ENCODE measurements at places on chromosomes 2 and 18.
A peak's percentile ranks its signal among the peaks of the same experiment; 100 is the strongest.

- DNase-seq = no peak
Observed at GRCh38 chr18:74489676-74490075, 6.5 kb upstream of the CNDP2 start.

DNA sequence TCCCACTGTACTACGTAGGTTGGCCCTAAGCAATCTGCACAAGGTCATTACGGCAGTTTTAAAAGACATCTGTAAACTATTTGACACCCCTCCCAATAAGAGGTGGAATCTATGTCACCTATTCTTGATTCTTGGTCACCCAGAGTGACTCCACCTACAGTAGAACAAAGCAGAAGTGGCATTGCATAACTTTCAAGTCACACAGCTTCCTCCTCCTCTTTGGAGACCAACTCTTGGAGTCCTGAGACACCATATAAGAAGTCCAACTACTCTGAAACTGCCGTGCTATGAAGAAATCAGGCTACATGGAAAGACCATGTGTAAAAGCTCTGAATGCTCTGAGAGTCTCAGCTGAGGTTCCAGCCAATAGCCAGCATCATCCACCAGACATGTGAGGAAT is 253.5 kb upstream of the CDH20 start:
- DNase-seq = no peak

GRCh38 chr2:24051833-24052232 is 2.3 kb downstream of the FKBP1B start:
- no peak for DNase-seq

GRCh38 chr2:62504657-62505056 is 1.3 kb downstream of the TMEM17 start:
- no peak for DNase-seq

GRCh38 chr2:139067072-139067471 is 286.9 kb upstream of the NXPH2 start:
- no peak for DNase-seq

DNA sequence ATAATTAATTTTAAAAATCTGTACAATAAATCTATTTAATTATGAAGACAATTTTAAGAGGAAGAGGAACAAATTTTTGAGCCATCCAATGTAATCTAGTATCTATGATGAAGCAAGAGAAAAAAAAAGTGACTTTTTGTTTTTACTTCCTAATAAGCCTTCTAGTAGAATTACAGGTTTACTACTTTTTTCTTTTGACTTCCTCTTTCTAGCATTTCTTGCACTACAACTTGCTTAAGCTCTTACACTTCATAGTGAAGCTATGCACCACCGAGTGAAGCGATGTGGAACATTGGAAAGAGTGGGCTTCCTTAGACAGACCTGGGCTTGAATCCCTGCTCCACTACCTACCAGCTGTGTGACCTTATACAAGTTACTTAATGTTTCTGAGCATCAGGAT is 2.1 kb downstream of the SERPINB2 start:
- DNase-seq = no peak

DNA sequence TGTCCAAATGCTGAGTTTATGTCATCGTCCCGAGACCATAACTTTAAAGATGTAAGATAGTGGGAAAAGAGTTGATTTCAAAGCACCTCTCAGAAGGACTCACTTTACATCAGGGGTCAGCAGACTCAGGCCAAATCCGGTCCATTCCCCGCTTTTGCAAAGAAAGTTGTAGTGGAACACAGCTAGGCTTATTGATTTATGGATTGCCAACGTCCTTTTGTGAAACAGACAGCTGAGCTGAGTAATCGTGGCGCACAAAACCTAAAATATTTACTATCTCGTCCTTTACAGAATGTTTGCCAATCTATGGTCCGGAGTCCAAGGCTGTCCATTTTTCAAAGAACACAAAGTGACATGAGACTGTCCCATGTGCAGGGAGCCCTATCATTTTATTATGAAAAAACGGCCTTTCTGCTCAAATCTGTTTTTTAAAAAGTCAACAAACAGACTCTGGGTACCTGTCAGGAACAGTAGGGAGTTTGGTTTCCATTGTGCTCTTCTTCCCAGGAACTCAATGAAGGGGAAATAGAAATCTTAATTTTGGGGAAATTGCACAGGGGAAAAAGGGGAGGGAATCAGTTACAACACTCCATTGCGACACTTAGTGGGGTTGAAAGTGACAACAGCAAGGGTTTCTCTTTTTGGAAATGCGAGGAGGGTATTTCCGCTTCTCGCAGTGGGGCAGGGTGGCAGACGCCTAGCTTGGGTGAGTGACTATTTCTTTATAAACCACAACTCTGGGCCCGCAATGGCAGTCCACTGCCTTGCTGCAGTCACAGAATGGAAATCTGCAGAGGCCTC is at the start of gene IL1RN:
IL1RN (plus strand) TSS at position 754 of the 801 bp plus-strand sequence; CDS start at position 781, 27 bp downstream.
- DNase-seq = no peak

DNA sequence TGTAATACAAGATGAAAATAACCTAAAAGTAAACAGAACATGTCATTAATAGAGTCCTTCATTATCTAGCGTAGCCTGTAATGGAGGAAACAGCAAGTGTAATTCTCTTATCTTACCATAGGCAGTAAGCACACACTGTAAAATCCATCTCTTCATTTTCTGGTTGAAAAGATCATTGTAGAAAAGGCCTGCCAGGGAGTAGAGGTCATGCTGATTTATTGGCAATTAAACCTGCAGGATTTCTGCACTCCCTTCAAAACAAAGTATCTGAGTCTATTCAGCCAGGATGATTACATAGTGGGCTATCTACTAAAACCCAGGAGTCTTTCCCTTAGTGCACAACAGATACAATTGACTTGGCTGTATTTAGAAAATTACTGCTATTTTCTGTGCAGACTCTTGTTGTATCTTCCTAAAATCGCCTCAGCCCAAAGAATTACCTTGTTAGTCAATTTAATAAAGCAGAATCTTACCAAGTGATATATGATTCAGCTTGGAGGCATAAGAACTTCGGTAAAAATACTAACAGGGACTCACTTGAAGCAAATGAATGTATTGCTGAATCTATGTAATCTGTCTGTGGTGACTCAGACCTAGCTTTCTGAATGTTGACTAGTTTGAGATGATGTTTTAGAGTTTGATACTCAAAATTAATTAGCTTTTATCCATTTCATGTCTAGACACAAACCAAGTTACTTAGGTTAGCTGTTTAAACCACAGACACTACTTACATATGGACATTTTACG is 250.4 kb upstream of the STON1 start:
- no peak for DNase-seq

DNA sequence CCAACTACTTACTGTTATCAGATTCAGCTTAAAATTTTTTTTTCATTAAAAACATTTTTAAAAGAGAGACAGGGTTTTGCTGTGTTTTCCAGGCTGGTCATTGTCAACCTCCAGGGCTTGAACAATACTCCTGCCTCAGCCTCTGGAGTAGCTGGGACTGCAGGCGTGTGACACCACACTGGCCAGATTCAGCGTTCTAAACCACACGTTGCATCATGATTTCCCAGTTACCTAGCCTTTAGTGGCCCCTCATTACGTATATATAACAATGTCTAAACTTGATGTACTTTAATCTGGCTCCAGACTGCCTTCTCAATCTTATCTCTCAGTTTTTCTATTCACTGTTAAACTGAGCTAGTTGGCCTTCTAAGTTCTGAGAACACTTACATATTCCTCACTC is 89.6 kb downstream of the COMMD1 start:
- DNase-seq = no peak

DNA sequence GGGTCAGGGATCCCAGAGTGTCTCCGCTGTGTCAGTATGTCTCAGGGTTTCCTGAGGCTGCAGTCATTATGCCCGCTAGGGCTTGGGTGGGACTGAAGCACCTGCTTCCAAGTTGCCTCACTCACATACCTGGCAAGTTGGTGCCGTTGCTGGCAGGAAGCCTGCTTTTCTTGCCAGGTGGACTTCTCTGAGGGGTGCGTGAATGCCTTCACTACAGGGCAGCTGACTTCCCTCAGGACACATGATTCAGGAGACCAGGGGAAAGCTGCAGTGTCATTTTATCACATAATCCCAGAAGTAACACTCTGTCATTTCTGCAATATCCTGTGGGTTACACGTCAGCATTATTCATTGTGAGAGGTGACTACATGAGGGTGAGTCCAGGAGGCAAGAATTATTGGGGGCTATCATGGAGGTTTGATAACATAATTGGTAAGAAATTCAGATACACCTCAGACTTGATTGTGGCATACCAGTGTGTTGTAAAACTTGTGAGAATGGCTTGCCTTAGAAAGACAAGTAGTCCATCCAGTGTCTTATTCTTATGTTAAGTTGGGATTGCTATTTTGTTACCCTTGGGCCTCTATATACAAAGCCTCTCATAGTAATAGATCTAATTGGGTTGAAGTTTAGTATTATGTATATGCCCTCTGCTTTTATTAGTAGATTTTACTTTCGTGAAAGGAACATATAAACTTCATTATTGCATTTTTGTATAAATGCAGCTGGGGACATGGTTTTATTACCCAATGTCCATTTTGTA is 44.1 kb downstream of the NEDD4L start:
- DNase-seq = no peak

DNA sequence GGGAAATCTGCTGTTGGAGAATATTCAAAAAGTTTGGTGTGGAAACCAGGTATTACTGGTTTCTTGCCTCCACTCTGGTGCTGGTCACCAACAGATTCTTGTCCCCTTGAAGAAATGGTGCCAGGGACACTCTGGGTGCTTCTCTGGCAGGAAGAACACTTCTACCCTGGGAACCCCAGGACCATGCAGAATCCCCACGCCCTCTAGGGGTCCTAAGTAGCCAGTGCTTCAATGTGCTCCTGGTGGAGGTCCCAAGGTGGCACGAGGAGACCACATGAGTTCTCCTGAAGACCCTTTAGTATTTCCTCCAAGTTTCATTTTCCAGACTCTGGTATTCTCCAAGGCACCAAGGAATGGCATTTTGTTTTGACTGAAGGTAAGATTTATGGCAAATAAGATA is 380.6 kb downstream of the TSN start:
- peak; percentile 38 for DNase-seq

DNA sequence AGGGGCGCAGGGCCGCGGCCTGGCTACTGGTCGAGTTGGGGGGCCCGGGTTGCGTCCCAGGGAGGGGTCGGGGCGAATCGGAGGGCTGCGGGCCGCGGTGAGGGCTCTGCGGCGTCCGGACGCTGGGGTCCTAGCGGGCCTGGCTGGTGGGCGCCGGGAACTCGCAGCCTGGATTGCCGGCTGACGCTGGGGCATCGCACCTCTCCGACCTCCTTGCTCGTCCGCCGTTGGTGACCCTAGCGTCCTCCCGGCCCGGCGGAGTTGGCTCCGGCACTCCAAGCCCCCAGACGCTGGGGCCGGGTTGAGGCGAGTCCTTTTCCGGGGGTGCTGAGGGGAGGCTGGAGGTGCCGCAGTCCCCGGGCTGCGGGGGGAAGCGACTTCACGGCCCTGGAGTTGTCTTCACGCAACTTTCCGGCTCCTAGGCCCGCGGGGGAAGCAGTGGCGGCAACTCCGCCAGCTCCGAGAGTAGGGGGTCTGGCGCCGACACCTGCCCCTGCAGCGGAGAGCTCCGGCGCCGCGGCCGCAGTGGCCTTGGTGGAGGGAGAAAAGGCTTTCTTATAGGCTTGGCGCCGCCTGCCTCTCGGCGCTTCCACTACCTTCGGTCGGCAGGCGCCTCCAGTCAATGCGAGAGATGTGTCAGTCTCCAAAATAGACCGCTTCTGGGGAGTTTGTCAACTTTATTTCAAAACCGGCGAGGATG is 70.3 kb downstream of the HAUS1 start:
- DNase-seq = peak; percentile 71

GRCh38 chr2:78718473-78718872 is 307.0 kb upstream of the REG3G start:
- no peak for DNase-seq

DNA sequence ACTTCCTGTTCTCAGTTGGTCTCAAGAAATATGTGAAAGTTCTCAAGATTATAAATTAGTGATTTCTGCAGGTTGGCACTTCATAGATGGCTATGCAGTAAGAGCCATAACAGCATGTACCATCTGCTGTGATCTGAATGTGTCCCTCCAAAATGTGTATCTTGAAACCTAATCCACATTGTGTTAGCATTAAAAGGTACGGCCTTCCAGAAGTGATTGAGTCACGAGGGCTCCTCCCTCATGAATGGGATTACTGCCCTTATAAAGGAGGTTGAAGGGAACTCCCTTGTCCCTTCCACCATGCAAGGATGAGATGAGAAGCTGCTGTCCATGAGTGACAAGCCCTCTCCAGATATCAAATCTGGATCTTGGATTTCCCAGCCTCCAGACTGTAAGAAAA is 45.0 kb downstream of the METTL4 start:
- no peak for DNase-seq

DNA sequence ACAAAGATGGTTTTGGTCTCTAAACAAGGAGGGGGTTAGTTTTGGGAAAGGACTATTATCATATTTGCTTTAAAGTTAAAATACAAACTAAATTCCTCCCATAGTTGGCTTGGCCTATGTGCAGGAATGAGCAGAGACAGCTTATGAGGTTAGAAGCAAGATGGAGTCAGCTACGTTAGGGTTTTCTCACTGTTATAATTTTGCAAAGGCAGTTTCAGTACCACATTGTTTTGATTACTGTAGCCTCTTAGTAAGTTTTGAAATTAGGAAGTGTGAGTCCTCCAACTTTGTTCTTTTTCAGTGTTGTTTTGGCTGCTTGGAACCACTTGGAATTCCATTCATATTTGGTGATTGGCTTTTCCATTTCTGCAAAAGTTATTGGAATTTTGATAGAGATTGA is 23.4 kb downstream of the LCLAT1 start:
- no peak for DNase-seq

- DNase-seq = no peak
Observed at GRCh38 chr2:63589148-63589958, 590 bp downstream of the MDH1 start.

DNA sequence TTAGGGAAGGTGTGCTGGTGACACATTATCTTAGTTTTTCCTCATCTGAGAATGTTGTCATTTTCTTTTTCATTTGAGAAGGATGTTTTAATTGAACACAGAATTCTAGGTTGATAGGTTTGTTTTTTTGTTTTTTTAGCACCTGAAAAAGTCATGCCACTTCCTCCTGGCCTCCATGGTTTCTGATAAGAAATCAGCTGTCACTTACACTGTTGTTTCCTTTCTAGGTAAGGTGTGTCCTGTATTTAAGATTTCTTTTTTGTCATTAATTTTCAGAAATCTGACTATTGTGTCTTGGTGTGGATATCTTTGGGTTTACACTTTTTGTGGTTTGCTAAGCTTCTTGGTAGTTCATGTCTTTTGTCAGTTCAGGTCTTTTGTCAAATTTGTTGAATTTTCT is 99.3 kb downstream of the ROCK1 start:
- DNase-seq = no peak

DNA sequence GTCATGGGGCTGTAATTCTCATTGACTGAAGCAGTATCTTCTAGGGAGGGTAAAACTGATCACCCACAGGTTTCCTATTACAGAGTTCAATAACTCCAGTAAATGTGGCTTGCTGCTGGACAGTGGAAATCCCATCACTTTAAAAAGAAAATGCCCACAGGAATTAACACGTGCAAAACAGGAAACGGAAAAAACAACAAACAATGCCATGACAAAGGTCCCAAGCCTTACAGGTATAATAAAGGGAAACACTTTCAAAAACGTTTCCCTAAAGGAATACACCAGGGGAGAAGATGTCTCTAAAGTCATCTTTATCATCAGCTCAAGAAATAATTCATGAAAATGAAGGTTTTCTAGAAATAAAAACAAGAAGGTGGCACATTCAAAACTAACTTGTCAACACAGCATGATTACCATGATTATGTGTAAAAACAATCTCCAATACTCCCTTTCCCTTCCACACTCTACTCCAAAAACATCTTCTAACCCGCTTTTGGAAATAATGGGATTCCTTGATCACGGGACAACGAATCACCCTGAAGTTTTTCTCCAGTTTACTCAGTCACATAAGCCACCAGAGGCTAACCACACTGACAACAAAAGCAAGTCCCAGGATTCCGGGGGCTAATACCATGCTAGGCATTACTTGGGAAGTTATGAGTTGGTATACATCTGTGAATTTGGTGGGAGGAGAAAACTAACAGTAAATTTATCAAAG is 167.9 kb downstream of the TCF4 start:
- no peak for DNase-seq

Measured in GM13977 (cell line).